Hippocampal formation (tissue), 2 donors: ENCODE measurements at places on chromosomes 5 and 9.

DNA sequence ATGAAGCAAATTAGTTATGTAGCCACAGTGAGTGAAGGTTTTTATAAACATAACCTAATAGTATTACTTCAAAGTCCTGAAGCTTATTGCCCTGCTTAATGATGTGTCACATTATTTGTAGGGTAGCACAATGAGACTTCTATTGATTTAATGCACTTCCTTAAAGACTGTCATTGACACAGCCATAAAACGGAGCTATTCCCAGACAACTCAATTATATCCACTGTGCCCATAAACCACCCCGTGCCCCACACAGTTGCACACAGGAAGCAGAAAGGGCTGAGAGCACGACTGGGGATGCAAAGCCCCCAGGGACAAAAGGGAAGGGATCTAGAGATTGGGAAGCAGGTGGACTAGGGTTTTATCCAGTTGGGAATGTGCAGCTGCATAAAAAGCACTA is 37.0 kb downstream of the TRIM32 start:
- no peak for DNase-seq

GRCh38 chr5:139694556-139695177 is 46.5 kb downstream of the CXXC5 start:
- no peak for DNase-seq

DNA sequence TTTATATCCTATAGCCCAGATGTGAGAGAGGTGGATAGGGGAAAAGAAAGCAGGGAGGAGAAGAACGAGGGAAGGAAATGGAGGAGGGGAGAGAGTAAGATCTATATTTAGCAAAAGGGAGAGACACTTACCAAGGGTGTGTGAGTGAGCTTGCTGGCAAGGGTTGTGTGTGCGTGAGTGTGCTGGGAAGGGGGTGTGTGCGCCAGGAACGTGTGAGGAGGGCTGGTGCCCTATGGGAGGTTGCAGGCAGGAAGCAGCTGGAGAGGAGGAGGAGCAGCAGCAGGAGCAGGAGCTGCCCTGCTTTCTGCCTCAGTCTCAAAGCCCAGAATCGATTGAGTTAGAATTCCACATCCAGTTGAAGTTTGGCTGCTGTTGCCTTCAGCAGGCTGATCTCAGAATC is 148.3 kb upstream of the RUSC2 start:
- DNase-seq = no peak

GRCh38 chr9:72891043-72891442 is 61.8 kb downstream of the ALDH1A1 start:
- no peak for DNase-seq

GRCh38 chr5:17309462-17309861 is 92.0 kb downstream of the BASP1 start:
- DNase-seq = no peak

DNA sequence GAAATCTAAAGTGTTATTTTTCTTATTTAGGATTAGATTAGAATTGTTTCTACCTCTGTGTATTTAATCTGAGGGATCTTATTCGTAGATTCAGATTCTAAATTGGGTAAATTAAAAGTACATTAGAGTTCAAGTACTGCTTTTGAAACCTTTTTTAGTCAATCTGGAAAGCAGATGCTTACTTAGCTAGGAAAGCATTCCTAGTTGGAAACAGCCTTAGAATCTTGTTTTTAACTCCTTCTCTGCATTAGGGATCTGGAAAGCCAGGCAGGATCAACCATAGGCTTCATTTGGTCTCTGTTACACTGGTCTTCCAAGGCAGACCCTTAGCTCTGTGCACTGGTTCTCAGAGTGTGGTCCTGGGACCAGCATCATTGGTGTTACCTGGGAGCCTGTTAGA is 247.4 kb downstream of the NR3C1 start:
- DNase-seq = no peak

GRCh38 chr5:129905473-129906176 is 1.4 kb downstream of the CHSY3 start:
- DNase-seq = no peak

DNA sequence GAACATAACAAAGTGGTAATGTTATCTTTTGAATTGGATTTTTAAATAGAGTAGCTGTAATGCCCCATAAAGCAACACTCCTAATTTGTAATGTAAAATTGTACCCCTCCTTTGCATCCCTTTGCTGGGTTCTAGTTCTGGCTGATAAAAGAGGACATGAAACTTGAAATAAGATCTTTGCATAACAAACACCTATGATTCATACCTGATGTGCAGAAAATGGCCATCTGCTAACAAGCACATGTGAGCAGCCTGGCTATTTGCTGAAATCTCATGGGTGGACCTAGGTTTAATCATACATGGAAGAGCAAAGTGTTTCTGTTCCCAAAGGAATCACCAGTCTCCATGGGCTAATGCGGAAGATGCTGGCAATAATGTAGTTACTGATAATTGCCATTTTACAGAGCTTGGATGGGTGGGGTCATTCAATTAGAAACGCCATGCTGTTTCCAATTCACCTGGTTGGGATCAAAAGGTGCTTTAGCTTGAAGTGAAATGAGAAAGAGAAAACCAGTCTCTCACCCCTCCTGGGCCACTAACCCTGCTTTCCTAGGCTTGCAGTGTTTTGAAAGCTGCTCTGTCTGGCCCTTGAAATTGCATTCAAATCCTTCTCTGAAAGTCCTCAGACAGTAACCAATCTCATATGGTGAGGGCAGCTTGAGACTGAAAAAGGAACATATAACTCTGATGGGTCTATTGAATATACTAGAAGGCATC is 585.1 kb downstream of the TLE4 start:
- DNase-seq = no peak

GRCh38 chr5:2023196-2023595 is 140.5 kb upstream of the IRX4 start:
- DNase-seq = no peak
